ENCODE measurements at places on chromosomes 12 and 14. TPM values are rescaled to one million over a fixed set of nuclear protein-coding genes. Genes with fewer than 3 reads are reported as not detected.

The KRT7 gene
- 335 TPM for total RNA-seq

The C2CD5 gene
- total RNA-seq: 54.2 TPM

The ADCY6 gene
- 69.9 TPM for total RNA-seq

The RHNO1 gene
- total RNA-seq: 17.6 TPM

The AEBP2 gene
- total RNA-seq: 39.5 TPM

The REM2 gene
- 1.4 TPM for total RNA-seq

The AJUBA gene
- total RNA-seq: 53.3 TPM

The SYCP3 gene
- total RNA-seq: 0.32 TPM

The PMEL gene
- total RNA-seq: 2.9 TPM

The CLMN gene
- 63.5 TPM for total RNA-seq

The GSC gene
- not detected for total RNA-seq

The ISCA2 gene
- total RNA-seq: 34.3 TPM

The TDRD9 gene
- 8.7 TPM for total RNA-seq

The KCNC2 gene
- not detected for total RNA-seq

The CCDC177 gene
- not detected for total RNA-seq

The AMIGO2 gene
- 32.7 TPM for total RNA-seq

The GPR84 gene
- total RNA-seq: 1.8 TPM

The AKAP6 gene
- total RNA-seq: 40.1 TPM

The ZFP36L1 gene
- total RNA-seq: 398 TPM

The BCL11B gene
- total RNA-seq: 7.9 TPM

The PTGDR gene
- 2.8 TPM for total RNA-seq

The BEST3 gene
- total RNA-seq: 0.46 TPM

The SLC25A47 gene
- 0.20 TPM for total RNA-seq

The TOMM20L gene
- total RNA-seq: not detected

The RNASE7 gene
- 22.1 TPM for total RNA-seq

The SEL1L gene
- total RNA-seq: 111 TPM

The COX8C gene
- total RNA-seq: 0.43 TPM

The CMTM5 gene
- 2.2 TPM for total RNA-seq

The USP44 gene
- 2.9 TPM for total RNA-seq

The LRRC43 gene
- total RNA-seq: 3.5 TPM

The AKAP5 gene
- 1.5 TPM for total RNA-seq

The NPFF gene
- not detected for total RNA-seq

The RNASE4 gene
- 135 TPM for total RNA-seq

The HAL gene
- 0.58 TPM for total RNA-seq

The ADAMTS20 gene
- not detected for total RNA-seq

The SMCO2 gene
- total RNA-seq: not detected

The KRT74 gene
- not detected for total RNA-seq

The FAIM2 gene
- total RNA-seq: 13.0 TPM

The DPPA3 gene
- total RNA-seq: not detected

The RNU7-1 gene
- total RNA-seq: not detected

The NCAPD2 gene
- total RNA-seq: 36.6 TPM

The PLBD1 gene
- 41.9 TPM for total RNA-seq

The BMP4 gene
- 44.2 TPM for total RNA-seq

The TCL1B gene
- not detected for total RNA-seq

The CRACR2A gene
- 5.3 TPM for total RNA-seq

The RTN1 gene
- 46.0 TPM for total RNA-seq

The COCH gene
- 0.37 TPM for total RNA-seq

The KRT83 gene
- total RNA-seq: not detected
